ENCODE measurements at places on chromosomes 7 and 10. TPM values are rescaled to one million over a fixed set of nuclear protein-coding genes. Genes with fewer than 3 reads are reported as not detected.

DNA sequence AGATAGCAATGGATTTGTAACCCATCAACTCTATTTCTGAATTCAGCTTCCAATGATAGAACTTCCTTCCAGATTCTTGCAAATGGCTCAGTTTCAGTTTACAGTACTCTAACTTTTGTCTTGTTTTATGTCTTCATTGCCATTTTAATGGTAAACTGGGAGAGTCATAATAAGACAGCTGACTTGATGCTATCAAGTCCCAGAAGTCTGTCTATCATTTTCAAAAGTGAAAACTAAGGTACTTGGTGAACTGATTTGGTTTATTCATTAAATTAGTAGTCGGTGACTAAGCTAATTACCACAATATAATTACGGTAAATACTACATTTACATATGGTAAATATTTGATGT lies 25.0 kb downstream of the RTKN2 start:
- H3K27ac ChIP-seq = peak overlapping the region; percentile 83
- peaks cover 5% of the 10 kb centered on the region for H3K36me3 ChIP-seq
- peak overlapping the region; percentile 35 for H3K4me3 ChIP-seq

GRCh38 chr10:1624240-1624639 lies 113.1 kb downstream of the ADARB2 start:
- H3K36me3 ChIP-seq = no peaks in the 10 kb centered on the region
- no peak overlapping the region for H3K27ac ChIP-seq
- H3K27me3 ChIP-seq = peaks cover 2% of the 10 kb centered on the region
- DNase-seq = no peak
- H3K4me1 ChIP-seq = no peaks in the 10 kb centered on the region

GRCh38 chr7:111198255-111198654 lies 107.3 kb downstream of the LRRN3 start:
- H3K4me3 ChIP-seq = no peak overlapping the region
- no peaks in the 10 kb centered on the region for H3K27me3 ChIP-seq
- no peak for DNase-seq
- no peaks in the 10 kb centered on the region for H3K4me1 ChIP-seq
- no peak overlapping the region for H3K27ac ChIP-seq

DNA sequence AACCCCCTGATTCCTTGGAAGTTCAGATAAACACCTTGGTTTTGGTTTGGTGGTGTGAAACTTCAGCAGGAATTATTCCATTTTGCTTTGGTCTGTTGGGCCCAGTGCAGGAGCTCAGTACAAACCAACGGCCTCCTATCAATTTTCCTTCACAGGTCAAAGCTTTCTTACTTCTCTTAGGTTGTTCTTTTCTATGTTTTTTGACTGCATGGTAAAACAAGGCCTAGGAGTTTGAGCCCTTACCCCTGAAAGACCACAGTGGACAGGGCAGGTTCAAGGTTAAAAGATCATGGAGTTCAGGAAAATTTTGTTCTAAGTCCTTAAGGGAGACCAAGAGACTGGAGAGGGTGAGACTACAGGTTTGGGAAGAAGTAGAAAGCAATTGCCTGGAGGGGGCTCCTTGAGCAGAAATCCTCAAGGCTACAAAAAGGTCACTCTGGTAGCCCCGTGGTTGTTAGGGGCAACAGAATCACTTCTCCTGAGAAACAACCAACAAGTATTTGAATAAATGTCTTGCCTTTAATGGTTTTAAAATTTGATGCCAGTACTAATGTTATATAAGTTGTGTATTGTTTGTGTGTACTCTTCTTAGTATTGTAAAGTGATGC lies 40.9 kb upstream of the FHIP2A start:
- H3K27ac ChIP-seq = no peak overlapping the region
- peaks cover 13% of the 10 kb centered on the region for H3K4me1 ChIP-seq
- H3K4me3 ChIP-seq = no peak overlapping the region
- H3K27me3 ChIP-seq = peaks cover 14% of the 10 kb centered on the region
- DNase-seq = no peak

- H3K36me3 ChIP-seq = peaks cover 10% of the 10 kb centered on the region
- H3K27me3 ChIP-seq = no peaks in the 10 kb centered on the region
- peak; percentile 87 for DNase-seq
- H3K4me1 ChIP-seq = peaks cover 37% of the 10 kb centered on the region
These were observed at the start of gene SLC29A3 for GRCh38 chr10:71319042-71319799. SLC29A3 (plus strand) TSS chr10:71319259; CDS start chr10:71319310, 51 bp downstream.

GRCh38 chr10:75565286-75566251 lies 134.1 kb downstream of the LRMDA start:
- DNase-seq = no peak
- no peaks in the 10 kb centered on the region for H3K4me1 ChIP-seq
- no peak overlapping the region for H3K27ac ChIP-seq

Gene IDI2
- total RNA-seq = not detected

GRCh38 chr7:4957847-4958476 lies 1.0 kb downstream of the MMD2 start:
- peaks cover 4% of the 10 kb centered on the region for H3K4me1 ChIP-seq
- H3K27me3 ChIP-seq = peaks cover 21% of the 10 kb centered on the region
- DNase-seq = no peak
- H3K36me3 ChIP-seq = no peaks in the 10 kb centered on the region
- no peak overlapping the region for H3K27ac ChIP-seq

DNA sequence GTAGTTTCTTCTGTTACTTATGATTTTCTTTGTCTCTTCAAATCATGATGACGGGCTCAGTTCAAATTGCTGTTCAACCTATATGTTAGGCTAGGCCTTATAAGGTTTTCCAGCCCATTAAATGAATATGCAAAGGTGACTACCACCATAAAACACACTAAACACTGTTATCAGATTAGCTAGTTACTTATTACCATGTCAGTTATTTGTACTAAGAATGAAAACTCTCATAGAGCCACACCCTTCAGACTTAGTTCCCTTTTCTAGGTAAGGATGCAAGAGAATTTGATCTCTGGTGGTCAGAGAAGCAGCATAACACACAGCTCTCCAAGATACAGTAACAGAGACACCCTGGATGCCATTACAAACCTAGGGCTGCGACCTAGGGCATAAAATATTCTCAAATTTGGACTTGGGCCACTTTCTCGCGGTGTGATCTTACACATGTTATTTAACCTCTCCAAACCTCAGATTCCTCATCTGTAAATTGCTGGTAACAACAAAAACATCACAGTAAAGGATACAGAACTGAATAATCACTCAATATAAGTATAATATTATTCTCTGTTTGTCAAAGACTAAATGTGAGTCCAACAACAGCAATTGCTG lies 35.6 kb downstream of the ANKMY2 start:
- peaks cover 3% of the 10 kb centered on the region for H3K4me1 ChIP-seq
- H3K27me3 ChIP-seq = no peaks in the 10 kb centered on the region
- no peak overlapping the region for H3K4me3 ChIP-seq
- peaks cover 4% of the 10 kb centered on the region for H3K36me3 ChIP-seq
- DNase-seq = no peak

Gene PPP3CB
- total RNA-seq = 48.0 TPM

DNA sequence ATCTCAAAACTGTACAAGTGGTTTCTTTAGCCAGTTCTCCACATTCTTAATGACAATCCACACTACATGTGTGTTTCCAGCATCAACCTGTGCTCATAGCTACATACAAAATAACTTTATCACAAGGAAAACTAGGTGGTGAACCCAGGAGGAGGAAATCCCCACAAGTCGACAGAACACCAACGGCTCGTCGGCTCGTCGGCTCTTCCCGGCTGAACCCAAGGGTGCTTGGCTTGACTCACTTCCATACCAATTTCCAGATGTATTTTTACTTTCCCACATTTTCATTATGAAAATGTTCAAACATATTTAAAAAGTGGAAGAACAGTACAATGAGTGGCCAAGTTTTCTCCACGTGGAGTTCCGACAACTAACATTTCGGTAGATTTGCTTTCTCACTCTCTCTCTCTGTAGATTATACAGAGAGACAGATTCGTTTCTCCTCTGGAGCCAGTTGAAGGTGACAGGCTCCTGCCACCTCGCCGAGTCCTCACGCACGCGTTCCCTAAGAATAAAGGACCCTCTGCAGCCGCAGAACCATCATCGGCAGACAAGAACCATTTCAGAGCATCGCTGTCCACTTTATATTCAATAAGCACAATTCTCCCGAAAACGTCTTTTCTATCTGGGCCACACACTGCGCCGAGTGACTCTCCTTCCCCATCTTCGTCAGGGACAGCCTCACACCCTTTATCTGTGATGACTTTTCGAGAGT lies 53.3 kb downstream of the DIP2C start:
- H3K36me3 ChIP-seq = no peaks in the 10 kb centered on the region
- no peak for DNase-seq
- H3K4me1 ChIP-seq = no peaks in the 10 kb centered on the region
- peaks cover 16% of the 10 kb centered on the region for H3K27me3 ChIP-seq
- H3K27ac ChIP-seq = no peak overlapping the region

DNA sequence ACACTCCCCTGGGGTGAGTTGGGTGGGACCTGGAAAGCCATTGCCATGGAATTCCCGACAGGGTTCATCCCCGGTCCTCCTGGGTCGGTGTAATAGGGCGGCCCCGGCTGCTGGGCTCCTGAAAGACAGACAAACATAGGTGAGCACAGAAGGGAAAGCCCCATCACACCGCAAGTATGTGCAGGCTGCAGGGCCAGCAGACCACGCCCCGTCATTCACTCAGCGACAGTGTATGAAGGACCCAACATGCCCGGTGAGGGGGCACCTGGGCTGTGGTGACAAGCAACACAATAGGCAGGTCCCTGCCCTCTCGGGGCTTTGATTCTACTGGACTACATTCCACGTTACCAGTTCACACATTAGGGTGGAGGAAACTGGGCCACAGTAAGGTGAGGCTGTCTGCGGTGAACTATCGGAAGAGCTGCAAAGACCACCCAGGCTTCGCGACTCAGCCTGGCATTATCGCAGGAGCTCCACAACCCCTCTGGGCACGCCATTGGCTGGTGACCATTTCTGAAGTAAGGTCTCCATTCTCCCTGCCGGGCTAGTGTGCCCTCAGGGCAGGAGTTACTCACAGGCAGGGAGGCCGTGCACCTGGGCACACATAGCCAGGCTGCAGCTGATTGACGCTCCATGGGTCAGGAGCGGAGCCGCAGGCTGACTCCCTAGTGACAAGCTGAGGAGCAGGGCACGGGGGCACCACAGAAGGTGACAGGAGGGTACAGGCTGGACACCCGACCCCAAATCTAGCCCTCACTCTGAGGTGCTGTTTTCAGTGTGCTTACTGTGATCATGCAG lies 99.2 kb downstream of the VOPP1 start:
- peaks cover 79% of the 10 kb centered on the region for H3K4me1 ChIP-seq
- no peak overlapping the region for H3K4me3 ChIP-seq

GRCh38 chr10:3700531-3701076 lies 84.4 kb downstream of the KLF6 start:
- H3K4me3 ChIP-seq = no peak overlapping the region
- DNase-seq = no peak
- H3K36me3 ChIP-seq = no peaks in the 10 kb centered on the region
- no peaks in the 10 kb centered on the region for H3K4me1 ChIP-seq
- no peak overlapping the region for H3K27ac ChIP-seq

Gene TRA2A
- total RNA-seq = 109 TPM

GRCh38 chr10:108787932-108788331 lies 1135.4 kb downstream of the XPNPEP1 start:
- no peaks in the 10 kb centered on the region for H3K36me3 ChIP-seq
- no peak overlapping the region for H3K4me3 ChIP-seq
- no peaks in the 10 kb centered on the region for H3K4me1 ChIP-seq
- no peak for DNase-seq
- H3K27me3 ChIP-seq = no peaks in the 10 kb centered on the region

- no peaks in the 10 kb centered on the region for H3K4me1 ChIP-seq
- H3K4me3 ChIP-seq = no peak overlapping the region
- H3K36me3 ChIP-seq = no peaks in the 10 kb centered on the region
- DNase-seq = no peak
- H3K27ac ChIP-seq = no peak overlapping the region
These were observed 694.1 kb downstream of the ANKRD7 start for GRCh38 chr7:118918556-118918955.

Gene ADK
- total RNA-seq = 36.8 TPM

- H3K4me3 ChIP-seq = no peak overlapping the region
- H3K36me3 ChIP-seq = no peaks in the 10 kb centered on the region
- no peak for DNase-seq
- no peak overlapping the region for H3K27ac ChIP-seq
- H3K27me3 ChIP-seq = no peaks in the 10 kb centered on the region
These were observed 579.4 kb downstream of the PTPRN2 start for GRCh38 chr7:158008267-158008666.

GRCh38 chr7:17952387-17952786 lies 12.1 kb upstream of the SNX13 start:
- H3K4me1 ChIP-seq = peaks cover 19% of the 10 kb centered on the region
- peaks cover 6% of the 10 kb centered on the region for H3K27me3 ChIP-seq
- peak overlapping the region; percentile 86 for H3K27ac ChIP-seq
- peak; percentile 30 for DNase-seq
- H3K36me3 ChIP-seq = peaks cover 6% of the 10 kb centered on the region
- peak overlapping the region; percentile 50 for H3K4me3 ChIP-seq

GRCh38 chr7:38539477-38540081 lies 91.6 kb downstream of the AMPH start:
- no peak overlapping the region for H3K4me3 ChIP-seq
- DNase-seq = no peak
- H3K4me1 ChIP-seq = no peaks in the 10 kb centered on the region

GRCh38 chr7:137485818-137486217 lies 142.3 kb upstream of the PTN start:
- no peaks in the 10 kb centered on the region for H3K27me3 ChIP-seq
- H3K4me1 ChIP-seq = no peaks in the 10 kb centered on the region
- no peaks in the 10 kb centered on the region for H3K36me3 ChIP-seq
- H3K27ac ChIP-seq = no peak overlapping the region

DNA sequence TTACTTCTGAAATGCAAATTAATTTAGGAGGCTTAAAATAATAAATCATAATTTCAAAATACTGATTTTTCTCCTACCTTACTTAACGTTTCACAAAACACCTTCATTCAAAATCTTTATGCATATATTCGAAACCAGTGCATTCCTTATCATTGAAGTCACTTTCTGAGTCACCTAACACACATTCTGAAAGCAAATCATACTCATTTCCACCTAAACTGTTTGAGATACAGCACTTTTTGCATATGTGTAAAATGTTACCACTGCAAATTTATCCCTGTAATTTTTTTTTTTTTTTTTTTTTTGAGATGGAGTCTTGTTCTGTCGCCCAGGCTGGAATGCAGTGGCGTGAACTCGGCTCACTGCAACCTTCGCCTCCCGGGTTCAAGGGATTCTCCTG lies 15.7 kb downstream of the PPP3CB start:
- no peak overlapping the region for H3K4me3 ChIP-seq
- H3K4me1 ChIP-seq = peaks cover 22% of the 10 kb centered on the region
- H3K27me3 ChIP-seq = no peaks in the 10 kb centered on the region
- no peak overlapping the region for H3K27ac ChIP-seq
- peaks cover 37% of the 10 kb centered on the region for H3K36me3 ChIP-seq

DNA sequence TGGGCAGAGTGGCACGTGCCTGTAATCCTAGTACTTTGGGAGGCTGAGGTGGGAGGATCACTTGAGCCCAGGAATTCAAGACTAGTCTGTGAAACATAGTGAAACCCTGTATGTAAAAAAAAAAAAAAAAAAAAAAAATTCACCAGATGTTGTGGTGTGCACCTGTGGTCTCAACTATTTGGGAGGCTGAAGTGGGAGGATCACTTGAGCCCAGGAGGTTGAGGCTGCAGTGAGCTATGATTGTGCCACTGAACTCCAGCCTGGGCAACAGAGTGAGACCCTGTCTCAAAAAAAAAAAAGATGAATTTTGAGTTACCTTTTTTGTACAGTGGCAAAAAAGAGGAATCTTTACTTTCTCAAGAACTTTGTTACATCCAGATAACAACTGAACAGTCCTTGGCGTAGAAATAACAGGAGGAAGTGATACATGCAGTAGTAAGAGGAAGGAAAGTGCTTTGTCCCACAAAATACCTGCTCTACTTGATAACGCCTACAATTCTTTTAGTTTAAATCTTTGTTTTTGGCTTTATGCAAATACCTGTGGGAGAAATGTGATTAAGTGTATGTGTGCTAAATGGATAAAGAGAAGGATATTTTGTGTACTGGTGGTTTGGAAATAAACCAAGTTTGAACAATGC lies 29.3 kb downstream of the SPAG6 start:
- no peak for DNase-seq
- no peaks in the 10 kb centered on the region for H3K27me3 ChIP-seq
- no peak overlapping the region for H3K4me3 ChIP-seq
- H3K27ac ChIP-seq = no peak overlapping the region
